GM12878 (cell line): ENCODE measurements at places on chromosomes 4 and X.

DNA sequence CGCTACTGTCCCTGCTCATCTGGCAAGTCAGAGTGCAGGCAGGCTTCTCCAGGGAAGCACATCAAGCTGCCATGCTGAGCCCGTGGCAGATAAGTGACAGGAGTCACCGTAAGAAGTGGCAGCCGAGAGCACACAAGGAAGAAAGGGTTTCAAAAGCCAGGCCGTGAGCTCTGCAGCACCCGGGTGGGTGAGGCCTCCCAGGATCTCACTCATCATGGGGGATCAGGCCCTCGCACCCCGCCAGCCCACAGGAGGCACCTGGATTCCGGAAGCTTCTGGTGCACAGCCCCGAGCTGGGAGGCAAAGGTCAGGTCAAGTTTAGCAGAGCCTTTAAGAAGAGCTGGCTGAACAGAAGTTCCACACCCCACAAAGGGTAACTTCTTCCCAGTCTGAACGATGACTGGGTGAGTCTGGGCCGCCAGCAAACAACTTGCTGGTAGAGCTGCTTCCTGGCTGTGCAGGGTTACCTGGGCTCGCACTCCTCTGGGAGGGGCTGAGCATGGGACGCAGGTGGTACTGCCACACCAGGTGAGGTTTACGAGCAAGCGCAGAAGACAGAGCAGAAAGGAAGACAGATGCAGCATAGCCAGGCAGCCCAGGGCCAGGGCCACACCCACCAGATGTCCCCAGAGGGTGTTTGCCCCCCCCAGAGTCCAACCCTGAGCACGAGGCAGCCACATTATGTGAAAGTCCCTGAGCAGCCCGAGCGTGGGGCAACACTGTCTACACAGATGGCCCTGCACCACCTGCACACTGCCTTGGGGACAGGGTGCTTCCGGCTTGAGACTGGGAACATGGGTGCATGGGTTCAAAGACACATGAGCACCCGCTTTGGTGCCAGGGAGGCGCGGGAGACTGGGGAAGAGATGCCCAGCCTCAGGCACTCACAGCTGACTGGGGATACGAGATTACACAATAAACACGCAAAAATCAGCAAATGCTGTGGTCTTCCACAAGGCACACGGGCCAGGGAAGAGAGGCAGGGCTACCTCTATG lies 7.7 kb downstream of the CCNQ start:
- DNase-seq, result no peak

DNA sequence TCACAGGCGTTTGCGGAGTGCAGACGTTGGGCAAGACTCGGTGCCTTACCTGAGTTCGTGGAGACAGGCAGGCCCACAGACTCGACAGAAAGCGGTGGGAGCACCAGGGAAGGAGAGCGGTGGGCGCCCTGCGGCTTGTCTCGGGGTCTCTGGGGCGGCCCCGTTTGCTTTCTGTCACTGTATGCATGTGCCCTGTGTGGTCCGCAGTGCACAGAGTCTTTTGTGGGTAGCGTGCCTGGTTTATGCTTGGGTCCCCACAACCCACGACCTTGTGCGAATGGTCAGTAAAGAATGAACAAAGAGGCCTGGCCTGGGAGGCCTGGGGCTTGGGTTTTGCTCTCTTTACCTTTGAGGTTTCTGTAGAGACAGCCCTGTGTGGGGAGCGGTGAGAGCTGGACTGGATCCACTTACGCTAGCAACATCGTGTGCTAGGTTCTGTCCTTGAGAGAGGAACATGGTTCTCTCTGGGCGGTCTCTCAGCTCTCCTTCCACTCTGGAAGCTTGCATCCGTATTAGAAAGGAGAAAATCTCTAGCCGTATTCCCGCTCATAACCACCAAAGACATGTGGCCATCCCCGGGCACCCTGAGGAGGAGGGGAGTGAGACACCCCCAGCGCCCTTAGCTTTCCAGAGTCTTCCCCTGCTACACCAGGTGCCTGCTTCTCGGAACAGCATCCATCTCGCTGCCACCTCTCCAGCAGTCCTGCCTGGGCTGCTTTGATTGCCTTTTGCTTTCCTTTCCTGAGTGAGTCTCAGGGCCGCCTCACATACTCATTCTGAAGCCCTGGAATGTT lies 1.2 kb downstream of the TADA2B start:
- no peak for DNase-seq

DNA sequence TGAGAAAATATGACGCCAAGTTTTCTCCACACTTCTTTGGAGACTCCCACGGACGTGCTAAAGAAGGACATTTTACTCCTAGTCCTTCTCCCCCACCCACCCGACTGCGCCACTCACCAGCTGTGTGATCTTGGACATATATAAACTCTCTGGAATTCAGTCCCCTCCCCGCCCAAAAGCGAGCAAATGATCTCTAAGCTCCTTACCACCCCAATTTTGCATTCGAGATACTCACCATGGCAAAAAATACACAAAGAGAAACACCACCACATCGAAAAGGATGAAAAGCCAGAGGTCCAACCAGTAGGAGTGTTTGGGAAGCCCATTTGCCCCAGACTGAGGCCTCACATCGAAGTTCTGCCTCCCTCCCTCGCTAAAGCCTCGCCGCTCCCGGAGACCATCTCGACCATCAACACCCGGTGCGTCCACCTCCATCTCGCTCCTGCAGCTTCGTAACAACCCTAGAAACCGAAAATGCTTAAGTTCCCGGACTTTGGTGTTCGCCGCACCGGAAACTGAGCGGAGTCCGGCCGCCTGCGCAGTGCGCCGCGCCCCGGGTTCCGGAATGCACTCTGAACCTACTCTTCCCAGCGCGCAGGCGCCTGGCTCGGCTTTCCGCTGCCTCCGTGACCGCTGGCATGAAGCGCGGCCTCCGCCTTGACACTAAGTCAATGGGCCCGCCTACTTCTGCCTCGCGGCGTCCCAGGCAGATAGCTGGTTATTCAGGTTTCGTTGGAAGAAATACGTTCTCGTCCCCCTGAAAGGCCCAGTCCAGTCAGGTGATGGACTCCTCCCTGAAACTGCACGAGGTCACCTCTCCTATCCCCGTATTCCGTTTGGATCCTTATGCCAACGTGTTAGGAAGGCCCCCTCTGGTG lies 21.6 kb downstream of the FABP2 start:
- peak; percentile 80 for DNase-seq

DNA sequence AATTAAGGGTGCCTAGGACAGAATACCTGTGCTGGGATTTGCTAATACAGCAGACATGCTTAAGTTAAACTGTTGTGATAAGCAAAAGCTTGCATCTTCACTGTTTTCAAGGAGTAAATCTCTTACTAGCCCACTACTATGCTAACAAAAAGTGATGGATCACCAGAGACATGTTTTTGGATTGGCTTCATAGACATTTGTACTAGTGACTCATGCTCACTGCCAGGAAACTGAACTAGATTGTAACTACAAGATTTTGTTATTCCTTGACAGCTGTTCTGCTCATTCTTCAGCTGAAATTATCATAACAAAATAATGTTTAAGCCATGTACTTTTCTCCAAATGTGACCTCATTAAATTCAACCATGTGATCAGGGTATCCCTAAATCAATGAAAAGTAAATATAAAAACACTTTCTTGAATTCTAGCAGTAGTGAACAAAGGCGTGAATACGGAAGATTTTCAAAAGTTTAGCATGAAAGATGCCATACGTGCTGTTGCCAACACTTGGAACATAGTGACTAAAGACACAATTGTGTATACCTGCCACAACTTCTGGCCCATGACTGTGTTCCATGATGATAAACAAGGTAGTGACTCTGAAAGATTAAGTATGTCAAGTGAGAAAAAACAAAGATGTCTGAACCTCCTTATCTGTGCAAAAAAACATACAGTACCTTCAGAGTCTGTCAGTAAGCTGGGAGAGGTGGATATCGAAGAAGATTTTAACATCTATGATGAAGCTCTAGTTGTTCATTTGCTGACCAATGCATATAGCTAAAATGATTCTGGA lies 154.0 kb downstream of the BTC start:
- no peak for DNase-seq

- DNase-seq, result no peak
Measured at GRCh38 chrX:150767475-150768131, 74.4 kb downstream of the MTMR1 start.
